ENCODE measurements at places on chromosomes 5 and 9. TPM values are rescaled to one million over a fixed set of nuclear protein-coding genes. Genes with fewer than 3 reads are reported as not detected.

The TXNDC8 gene
- not detected for total RNA-seq

The TMEM171 gene
- not detected for total RNA-seq

GRCh38 chr9:13806714-13807113 lies 507.2 kb downstream of the NFIB start:
- H3K27ac ChIP-seq, result no peak overlapping the region
- DNase-seq, result no peak
- no peaks in the 10 kb centered on the region for H3K36me3 ChIP-seq
- H3K4me1 ChIP-seq, result no peaks in the 10 kb centered on the region
- no peaks in the 10 kb centered on the region for H3K27me3 ChIP-seq

GRCh38 chr5:91027405-91028139 lies 355.5 kb downstream of the ARRDC3 start:
- no peaks in the 10 kb centered on the region for H3K36me3 ChIP-seq
- peak; percentile 23 for DNase-seq
- no peak overlapping the region for H3K4me3 ChIP-seq
- H3K4me1 ChIP-seq, result peaks cover 50% of the 10 kb centered on the region
- no peaks in the 10 kb centered on the region for H3K27me3 ChIP-seq
- peak overlapping the region; percentile 31 for H3K27ac ChIP-seq

The SLC6A18 gene
- not detected for total RNA-seq

The FTMT gene
- total RNA-seq, result not detected

DNA sequence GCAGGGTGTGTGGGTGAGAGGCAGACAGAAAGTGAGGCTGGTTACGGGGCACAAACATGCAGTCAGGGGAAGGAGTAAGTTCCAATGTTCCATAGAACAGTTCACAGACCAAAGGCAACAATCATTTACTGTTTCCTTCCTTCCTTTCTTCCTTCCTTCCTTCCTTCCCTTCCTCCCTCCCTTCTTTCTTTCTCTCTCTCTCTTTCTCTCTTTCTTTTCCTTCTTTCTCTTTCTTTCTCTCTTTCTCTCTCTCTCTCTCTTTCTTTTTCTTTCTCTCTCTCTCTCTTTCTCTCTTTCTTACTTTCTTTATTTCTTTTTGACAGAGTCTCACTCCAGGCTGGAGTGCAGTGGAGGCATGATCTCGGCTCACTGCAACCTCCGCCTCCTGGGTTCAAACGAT lies 125.8 kb upstream of the LPCAT1 start:
- peaks cover 34% of the 10 kb centered on the region for H3K27me3 ChIP-seq
- no peak overlapping the region for H3K4me3 ChIP-seq
- 0 out of 2 replicates have a peak, but pooled peaks cover 3% of the 10 kb centered on the region for H3K4me1 ChIP-seq
- H3K36me3 ChIP-seq, result no peaks in the 10 kb centered on the region
- DNase-seq, result no peak

DNA sequence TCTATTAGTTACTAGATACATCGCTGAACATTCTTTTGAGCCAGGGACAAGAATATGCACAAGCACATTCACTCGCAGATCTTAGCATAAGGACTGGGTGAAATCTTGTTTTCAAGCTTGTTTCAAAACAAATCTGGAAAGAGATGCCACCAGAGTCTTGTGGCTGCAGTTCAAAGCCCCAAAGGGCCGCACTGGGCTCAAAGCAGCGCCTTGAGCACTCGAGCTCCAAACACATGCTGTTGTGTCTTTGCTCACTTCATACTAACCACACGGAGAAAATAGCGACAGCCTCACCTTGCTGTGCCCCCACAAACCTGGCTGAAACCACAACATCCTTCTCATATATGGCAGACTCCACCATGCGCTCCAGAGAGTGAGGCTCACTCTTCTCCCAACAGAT lies 34.2 kb upstream of the IL7R start:
- peaks cover 9% of the 10 kb centered on the region for H3K4me1 ChIP-seq
- no peak overlapping the region for H3K4me3 ChIP-seq
- no peak for DNase-seq
- no peaks in the 10 kb centered on the region for H3K27me3 ChIP-seq

DNA sequence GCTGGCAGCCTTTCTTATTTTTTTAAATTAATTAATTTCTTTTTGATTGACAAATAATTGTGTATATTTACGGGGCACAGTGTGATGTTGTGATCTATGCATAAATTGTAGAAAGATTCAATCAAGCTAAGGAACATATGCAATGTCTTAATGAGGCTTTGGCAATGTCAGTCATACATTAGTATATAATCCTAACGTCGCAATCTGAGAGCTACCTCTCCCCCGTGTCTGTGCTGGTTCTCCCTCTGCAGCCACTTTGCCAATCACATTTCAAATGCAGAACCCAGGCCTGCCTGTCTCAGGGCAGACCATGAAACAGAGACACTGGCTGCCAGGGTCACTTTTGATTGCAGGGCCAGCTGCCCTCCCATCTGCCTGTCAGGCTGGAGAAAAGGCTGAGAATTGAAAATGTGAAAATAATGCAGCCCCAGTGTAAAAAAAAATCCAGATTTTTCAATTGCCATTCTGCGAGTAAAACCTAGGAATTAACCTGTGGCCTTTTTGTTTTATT lies 56.3 kb downstream of the SLC24A2 start:
- H3K4me1 ChIP-seq, result no peaks in the 10 kb centered on the region
- H3K27me3 ChIP-seq, result no peaks in the 10 kb centered on the region
- no peaks in the 10 kb centered on the region for H3K36me3 ChIP-seq
- no peak overlapping the region for H3K27ac ChIP-seq
- DNase-seq, result no peak
- H3K4me3 ChIP-seq, result no peak overlapping the region

The EIF4E1B gene
- not detected for total RNA-seq

- H3K4me1 ChIP-seq, result no peaks in the 10 kb centered on the region
- DNase-seq, result no peak
These were observed 510.0 kb downstream of the ACTL7B start for GRCh38 chr9:108345826-108346225.
